ENCODE measurements at places on chromosomes 11 and 22. TPM values are rescaled to one million over a fixed set of nuclear protein-coding genes. Genes with fewer than 3 reads are reported as not detected.

- H3K27me3 ChIP-seq, result no peaks in the 10 kb centered on the region
- DNase-seq, result no peak
- no peak overlapping the region for H3K4me3 ChIP-seq
- no peaks in the 10 kb centered on the region for H3K36me3 ChIP-seq
- peak overlapping the region; percentile 4 for H3K27ac ChIP-seq
Measured at GRCh38 chr11:120386774-120387371, 50.7 kb downstream of the ARHGEF12 start.

- no peaks in the 10 kb centered on the region for H3K4me1 ChIP-seq
- no peaks in the 10 kb centered on the region for H3K27me3 ChIP-seq
- no peak overlapping the region for H3K4me3 ChIP-seq
- no peaks in the 10 kb centered on the region for H3K36me3 ChIP-seq
- no peak for DNase-seq
Measured at GRCh38 chr11:65947133-65947532, 1.9 kb downstream of the TSGA10IP start.

- no peaks in the 10 kb centered on the region for H3K27me3 ChIP-seq
- no peak for DNase-seq
- no peak overlapping the region for H3K27ac ChIP-seq
- no peaks in the 10 kb centered on the region for H3K36me3 ChIP-seq
- no peak overlapping the region for H3K4me3 ChIP-seq
- H3K4me1 ChIP-seq, result no peaks in the 10 kb centered on the region
Measured at GRCh38 chr11:44229098-44229497, 80.8 kb downstream of the ALX4 start.

Gene PTGDR2
- not detected for total RNA-seq

Gene KLHL22
- total RNA-seq, result 14.5 TPM
